Stimulated activated CD4-positive, alpha-beta T cell treated with anti-CD3 and anti-CD28 coated beads, Interleukin-2, amount 100 ng/mL, for 48 hours (primary cell): ENCODE measurements at places on chromosomes 2 and 18.

GRCh38 chr2:225419033-225419432 is 19.5 kb downstream of the NYAP2 start:
- DNase-seq = no peak

GRCh38 chr2:19462256-19462645 is 103.8 kb upstream of the OSR1 start:
- no peak for DNase-seq

DNA sequence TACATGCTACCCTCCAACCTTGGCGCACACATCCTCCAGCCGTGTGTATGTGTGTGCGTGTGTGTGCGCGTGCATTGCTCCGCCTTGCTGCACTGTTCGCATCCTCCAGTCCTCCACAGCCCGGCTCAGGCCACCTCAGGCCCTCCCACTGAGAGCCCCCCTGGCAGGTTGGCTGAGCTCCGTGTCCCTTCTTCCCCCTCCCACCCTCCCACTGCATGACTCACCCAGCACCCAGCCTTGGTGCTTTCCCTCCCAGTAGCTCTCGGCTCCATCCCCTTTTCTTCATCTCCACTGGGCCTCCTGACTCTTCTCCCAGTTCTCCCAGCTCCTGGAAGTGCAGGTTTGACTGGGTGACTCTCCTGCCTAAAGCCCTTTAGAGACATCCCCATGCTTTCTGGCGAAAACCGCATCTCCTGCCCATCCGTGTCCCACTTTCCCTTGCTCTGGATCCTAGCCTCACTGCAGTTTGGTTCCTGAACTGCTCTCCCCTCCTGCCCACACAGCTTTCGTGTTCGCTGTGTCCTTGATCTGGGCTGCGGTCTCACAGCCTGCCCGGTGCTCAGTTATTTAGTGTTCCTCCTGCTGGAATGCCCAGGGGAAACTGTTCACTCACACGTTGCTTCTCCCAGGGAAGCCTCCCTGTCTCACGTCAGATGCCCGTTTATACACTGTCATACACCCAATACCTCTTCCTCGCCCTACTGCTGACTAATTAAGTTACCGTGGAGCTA is 4.9 kb downstream of the TMEM177 start:
- no peak for DNase-seq

DNA sequence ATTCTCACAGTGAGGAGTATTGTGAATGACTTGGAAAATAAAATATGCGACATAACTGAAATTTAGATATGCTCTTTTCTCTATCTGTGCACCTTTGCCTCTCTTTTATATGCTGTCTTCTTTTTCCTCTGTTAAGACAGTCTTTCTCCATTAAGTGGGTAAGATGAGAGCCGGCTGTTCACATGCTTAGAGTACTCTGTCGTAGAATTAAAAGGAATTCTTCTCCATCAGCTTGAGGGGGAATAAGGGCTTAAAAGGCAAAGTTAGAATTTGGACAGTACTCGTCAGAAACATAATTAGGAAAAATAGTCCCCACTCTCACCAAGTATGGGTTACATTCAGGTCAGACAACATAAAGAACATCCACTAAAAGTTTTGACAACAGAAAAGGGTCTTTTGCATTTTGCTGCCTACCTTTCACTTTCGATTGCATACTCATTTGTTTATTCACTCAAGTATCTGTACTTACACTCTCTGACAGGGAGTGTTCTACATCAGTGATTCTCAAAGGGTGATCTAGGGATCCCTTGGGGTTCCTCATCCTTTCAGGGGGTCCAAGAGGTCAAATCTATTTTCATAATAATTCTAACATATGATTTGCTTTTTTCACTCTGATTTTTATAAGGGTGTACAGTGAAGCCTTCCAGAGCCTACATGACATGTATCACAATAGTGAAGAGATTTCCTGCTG is 48.0 kb downstream of the ARHGAP15 start:
- no peak for DNase-seq

GRCh38 chr2:10495311-10495987 is 47.3 kb upstream of the ODC1 start:
- no peak for DNase-seq

GRCh38 chr2:132627536-132627935 is 42.5 kb downstream of the LYPD1 start:
- DNase-seq = no peak

GRCh38 chr2:32743480-32744236 is 115.8 kb downstream of the TTC27 start:
- no peak for DNase-seq

DNA sequence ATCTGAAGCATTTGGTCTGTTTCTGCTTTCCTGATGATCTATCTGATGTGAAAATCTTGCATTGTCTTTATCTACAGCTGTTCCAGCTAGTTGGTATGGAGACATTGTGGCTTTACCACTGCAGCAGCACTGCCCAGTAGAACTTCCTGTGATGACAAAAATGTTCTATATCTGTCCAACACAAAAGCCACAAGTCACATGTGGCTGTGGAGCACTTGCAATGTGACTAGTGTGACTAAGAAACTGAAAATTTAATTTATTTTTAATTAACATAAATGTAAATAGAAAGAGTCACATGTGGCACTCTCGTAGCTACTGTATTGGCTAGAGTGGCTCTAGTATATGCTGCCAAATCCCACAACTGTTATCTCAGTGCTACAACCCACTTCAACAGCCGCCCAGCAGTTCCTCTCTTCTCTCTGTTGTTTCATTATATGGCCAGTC is 425.7 kb downstream of the SETBP1 start:
- DNase-seq = no peak

- DNase-seq = no peak
Measured at GRCh38 chr2:214865400-214865799, 55.9 kb upstream of the BARD1 start.

- no peak for DNase-seq
Measured at GRCh38 chr2:235518322-235519090, 24.7 kb downstream of the AGAP1 start.

DNA sequence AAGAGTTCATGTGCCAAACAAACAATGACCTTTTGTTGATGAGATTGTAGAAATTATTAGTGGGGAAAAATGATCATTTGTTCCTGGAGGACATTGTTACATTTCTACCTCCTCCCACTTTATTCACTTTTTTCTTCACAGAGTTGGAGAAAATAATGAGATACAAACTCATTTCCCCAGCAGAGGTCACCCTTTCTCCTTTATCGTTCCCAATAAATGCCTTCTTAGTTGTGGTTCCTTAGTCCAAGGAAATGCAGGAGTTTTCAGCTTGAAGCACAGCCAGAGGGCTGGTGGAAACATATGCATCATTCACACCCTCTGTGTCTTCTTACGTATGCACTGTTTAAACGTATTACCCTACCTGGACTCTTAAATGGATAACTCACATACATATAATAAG is 108.8 kb downstream of the SLC4A3 start:
- DNase-seq = no peak

DNA sequence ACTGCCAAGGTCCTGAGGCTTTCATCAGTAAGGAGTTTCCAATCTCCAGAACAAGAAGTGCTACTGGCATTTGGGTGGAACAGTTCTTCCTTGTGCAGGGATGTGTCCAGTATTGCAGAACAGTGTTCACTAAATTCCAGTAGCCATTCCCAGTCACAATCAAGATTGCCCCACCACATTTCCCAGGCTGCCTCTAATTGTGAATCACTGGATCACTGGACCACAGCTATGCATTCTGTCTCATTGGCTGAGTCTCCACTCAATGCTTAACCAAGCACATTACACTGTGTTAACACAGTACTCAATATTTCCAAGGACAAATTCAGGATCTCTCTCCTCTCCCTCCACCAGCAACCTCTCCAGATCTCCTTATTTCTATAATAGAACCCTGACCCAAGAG is 160.2 kb upstream of the CCDC150 start:
- no peak for DNase-seq
